ENCODE measurements at places on chromosomes 5 and 9. TPM values are rescaled to one million over a fixed set of nuclear protein-coding genes. Genes with fewer than 3 reads are reported as not detected.

- no peak for DNase-seq
Measured at GRCh38 chr9:11142965-11143738, 530.4 kb upstream of the PTPRD start.

The GMCL2 gene
- not detected for total RNA-seq

DNA sequence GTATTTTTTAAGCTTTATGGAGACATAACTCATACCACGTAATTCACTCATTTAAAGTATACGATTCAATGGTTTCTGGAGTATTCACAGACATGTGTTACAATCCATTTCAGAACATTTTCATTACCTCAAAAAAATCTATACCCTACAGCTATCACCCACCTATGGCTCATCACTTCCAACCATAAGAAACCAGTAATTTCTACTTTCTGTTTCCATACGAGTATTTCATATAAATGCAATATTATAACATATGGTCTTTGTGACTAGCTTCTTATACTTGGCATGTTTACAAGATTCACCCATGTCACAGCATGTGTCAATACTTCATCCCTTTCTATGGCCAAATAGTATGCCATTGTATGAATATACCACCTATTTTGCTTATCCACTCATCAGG, 18.8 kb downstream of the UBQLN1 start:
- DNase-seq, result peak; percentile 47

DNA sequence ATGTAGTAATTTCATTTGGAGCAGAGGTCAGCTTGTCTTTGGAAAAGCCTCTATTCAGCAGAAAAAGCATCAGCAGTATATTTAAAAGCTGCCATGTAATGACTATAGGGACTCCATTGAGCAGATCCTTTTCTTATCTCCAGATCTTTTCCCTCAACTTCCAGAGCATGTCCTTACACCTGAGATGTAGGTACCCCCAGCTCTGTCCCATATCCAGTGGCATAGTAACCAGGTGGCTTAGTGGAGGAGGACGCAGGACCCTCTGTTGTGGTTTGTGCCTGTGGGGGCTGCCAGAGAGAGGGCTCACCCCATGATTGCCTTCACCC, 61.5 kb downstream of the RCL1 start:
- DNase-seq, result no peak

DNA sequence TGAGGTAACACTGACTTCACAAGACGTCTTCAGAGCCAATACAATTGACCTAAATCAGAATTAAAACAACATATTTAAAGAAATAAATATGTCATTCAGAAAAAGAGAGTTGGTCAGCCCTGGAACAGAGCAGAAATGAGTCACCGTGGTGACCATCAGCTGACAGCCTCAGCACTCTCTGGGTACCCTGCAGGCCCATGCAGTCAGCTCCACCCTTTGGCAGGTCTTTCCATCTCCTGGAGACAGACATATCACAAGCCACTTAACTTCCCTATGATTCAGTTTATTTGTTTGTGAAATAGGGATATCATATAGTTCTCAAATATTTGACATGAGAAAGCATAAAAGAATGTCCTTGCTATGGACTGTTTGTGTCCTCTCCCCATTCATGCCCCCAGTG, 151.6 kb upstream of the MEF2C start:
- peak; percentile 52 for DNase-seq

The FBXL7 gene
- 9.4 TPM for total RNA-seq
